ENCODE measurements at places on chromosomes 1 and 21.

DNA sequence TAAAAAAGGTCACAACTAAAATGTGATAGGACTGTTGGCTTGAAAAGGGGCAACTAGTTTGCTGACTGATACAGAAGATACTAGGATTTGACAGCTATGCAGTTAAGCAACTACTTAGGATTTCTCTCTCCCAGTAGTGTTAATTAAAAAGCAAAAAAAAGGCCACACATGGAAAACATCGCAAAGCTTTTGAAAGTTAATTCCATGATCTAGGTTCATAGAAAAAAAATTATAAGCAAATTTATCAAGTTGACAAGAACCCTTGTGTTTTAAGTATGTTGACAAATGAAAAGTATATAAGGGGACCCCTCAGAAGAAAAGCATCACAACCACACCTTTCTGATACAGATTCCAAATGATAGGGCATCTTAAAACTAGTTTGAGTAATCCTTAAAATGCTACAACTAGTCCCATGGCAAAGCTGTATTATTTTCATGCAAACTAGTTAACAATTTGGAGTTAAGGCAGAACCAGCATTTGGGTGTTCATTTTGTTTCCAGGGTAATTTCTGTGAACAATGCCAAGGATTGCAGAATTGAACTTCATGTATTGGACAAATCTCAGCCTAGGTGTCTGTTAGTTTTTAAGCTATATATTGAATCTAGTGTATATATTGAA, 4.1 kb downstream of the PNRC2 start:
- DNase-seq = no peak

- DNase-seq = no peak
These were observed 1.8 kb upstream of the IL10 start for GRCh38 chr1:206774093-206774492.

DNA sequence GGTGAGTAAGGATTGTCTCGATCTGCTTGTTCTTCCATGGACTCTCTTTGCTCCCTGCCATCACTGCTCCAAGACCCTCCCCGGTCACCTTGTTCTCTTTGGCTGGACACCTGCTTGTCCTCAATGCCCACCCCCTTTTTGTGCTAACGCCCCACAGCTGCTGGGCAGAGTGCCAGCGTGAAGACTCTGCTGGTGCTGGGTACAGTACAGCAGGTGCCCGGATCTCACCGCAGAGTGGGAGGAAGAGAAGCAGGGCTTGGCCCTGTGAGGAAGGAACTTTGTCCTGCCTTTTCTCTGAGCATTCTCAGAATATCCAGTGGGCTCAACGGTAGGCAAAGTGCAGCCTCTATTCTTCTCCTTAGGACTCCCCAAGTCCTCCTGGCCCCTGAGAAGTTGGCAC, 90.1 kb downstream of the PLXNA2 start:
- no peak for DNase-seq

GRCh38 chr1:47835409-47835808, 161.8 kb downstream of the TRABD2B start:
- DNase-seq = no peak

DNA sequence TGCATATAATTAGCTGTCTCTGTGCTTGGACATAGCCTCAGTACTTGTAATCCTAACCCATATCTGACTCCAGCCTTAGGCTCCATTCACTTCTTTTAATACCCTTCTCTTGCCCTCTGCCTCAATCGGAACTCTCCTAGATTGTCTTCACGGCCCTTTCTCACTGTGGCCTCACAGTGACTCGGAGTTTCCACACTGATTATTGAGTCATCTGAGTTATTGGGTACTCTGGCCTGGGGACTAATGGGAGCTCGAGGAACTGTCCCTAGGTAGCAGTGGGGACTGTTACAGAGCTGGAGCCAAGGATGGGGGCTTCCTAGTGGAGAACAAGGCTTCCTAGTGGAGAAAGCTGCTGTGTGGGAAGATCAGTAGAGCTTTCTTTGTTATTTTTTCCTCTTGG, 17.0 kb downstream of the TRAF5 start:
- no peak for DNase-seq

- no peak for DNase-seq
These were observed 223.1 kb downstream of the RPS6KC1 start for GRCh38 chr1:213274140-213274539.

All from stimulated activated CD4-positive, alpha-beta T cell treated with anti-CD3 and anti-CD28 coated beads, Interleukin-1b, Interleukin-23, amount 100 ng/mL, for 48 hours (primary cell).